NCI-H146 (cell line): ENCODE measurements at places on chromosomes 13 and 19.

GRCh38 chr13:99653526-99653925, 152.3 kb downstream of the TM9SF2 start:
- no peak for DNase-seq

GRCh38 chr13:24263632-24264031, 45.7 kb upstream of the C1QTNF9 start:
- DNase-seq = no peak

DNA sequence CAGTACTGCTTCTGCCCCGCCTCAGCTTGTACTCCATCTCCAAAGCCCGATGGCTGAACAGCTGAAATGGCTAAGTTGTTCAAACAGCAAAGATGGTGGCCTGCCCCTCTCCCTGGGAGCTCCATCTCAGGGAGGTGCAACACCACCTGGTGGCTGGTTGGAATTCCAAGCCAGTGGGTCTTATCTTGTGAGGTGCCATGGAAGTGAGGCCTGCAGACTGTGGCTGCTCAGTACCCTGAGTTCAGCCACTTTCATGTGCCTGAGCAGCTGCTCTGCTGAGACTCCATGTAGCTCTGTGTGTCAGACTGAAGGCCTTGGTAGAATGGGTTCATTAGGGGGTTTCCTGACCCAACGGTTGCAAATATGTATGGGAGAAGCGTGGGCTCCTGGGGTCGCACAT, 67.3 kb upstream of the SPRY2 start:
- DNase-seq = peak; percentile 46

DNA sequence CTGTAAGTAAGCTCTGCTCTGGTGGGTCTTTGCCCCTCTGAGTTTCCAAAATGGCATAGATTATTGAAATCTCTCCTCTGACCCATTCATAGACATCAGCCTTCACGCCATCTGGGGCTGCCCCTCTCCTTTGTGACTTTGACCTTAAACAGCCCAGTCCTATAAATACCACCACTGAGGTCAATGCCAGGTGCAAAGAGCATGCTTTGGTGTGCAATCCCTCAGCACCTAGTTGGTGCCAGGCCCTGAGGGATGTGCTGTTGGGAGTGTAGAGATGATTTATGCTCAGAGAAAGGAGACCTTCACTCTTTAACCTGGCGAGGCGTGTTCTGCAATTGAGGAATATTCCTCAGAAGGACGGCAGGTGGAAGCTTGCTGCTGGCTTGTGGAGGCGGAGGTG, 121.7 kb upstream of the TSHZ3 start:
- no peak for DNase-seq

- no peak for DNase-seq
Observed at GRCh38 chr19:1271528-1272422, 2.6 kb downstream of the CIRBP start.

DNA sequence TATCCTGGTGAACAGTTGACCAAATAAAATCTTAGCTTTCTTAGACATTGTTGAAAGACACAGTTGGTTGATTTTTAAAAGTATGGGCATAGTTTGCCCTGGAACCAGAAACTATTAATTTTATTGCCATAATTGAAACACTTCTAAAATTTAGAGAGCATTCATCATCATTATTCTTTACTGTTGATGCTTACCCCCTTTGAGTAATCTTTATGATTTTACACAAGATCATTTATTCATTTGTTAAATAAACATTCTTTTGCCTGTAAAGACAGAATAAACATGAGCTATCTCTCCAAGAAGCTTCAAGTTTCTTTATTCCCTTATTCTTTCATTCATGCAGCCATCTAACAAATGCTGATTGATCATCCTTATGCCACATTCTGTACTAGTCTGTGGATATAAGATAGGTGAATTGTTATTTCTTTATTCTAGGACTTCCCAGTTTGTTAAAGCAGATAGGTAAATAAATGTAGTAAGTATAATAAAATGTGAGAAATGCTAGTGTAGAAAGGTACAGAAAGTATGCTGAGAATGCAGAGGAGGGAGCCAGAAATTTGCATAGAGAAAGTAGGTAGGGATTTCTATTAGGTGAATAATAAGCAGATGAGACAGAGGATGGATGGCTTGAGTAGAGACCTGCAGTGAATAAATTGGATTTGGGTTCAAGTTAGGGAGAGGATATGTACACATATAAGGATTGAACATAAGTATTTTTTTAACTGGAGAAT, 8.2 kb downstream of the SERTM1 start:
- no peak for DNase-seq

DNA sequence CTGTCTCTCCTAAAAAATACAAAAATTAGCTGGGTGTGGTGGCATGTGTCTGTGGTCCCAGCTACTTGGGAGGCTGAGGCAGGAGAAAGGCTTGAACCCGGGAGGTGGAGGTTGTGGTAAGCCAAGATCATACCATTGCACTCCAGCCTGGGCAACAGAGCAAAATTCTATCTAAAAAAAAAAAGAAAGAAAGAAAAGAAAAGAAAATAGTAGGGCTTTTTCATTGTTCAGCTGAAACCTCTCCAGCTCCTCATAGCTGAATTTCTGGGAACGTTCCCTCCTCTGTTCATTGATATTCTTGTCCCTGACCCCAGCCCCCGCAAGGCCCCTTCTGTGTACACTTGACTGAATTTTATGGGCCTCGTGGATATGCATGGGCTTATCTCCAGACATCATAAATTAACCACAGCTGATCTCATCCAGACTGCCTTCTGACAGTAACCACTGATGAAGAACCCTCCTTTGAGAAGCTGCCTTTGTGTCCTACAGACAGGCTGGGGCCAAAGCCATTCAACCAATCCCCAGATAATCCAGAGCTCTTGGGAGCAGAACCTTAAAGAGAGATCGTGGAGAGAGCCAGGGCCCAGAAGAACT, at the start of gene ELSPBP1:
TSS of gene ELSPBP1 (plus strand) at position 424 of the 594 bp plus-strand sequence. CDS start 14,036 bp downstream, outside the sequence.
- DNase-seq = no peak

DNA sequence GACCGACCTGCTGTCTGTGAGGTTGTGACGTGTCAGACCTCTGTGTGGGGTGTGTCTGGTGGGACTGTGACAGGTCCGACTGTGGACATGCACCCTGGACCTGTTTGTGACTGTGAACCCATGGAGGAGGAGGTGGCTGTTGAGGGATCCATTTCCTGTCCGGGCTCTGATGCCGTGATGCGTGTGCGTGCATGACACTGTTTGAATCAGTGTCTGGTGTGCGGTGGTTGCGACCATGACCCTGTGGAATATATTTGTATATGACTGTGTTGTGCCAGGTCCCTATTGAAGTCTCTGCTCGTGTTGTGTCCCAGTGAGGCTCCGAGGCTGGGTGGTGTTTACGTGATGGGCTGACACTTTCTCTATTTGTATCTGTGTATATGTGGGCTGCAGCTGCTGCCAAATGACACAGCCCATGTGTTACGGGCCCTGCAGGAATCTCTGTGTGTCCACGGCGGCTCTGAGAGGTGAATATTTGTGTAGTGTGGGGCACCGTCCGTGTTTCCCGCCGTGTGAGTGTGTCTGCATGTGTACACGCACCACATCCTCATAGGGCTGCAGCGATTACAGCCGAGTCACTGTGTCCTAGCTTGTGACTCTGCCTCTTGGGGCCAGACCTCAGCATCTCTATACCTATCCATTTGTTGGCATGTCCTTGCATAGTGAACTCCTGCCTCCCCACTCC, 18.3 kb downstream of the CCDC97 start:
- DNase-seq = no peak

- peak; percentile 32 for DNase-seq
Observed at GRCh38 chr13:84380866-84381265, 498.6 kb upstream of the SLITRK1 start.

DNA sequence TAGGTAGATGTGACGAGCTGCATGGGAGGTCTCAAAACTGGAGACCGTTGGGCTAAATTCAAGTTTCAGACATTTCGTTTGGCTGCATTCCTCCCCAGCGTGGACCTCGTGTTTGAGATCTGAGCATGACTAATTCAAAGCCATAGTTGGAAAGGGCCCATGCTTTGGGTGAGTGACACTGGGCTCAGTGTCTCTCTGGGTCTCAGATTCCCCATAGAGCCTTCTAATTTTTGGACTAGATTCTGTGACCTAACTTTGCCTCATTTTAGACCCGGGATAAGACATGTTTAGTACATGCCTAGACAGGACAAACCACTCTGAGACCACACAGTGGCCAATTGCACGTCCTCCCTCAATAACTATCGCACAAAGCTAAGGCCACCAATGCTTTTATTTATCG, 16.6 kb downstream of the CKM start:
- DNase-seq = no peak

GRCh38 chr19:8259142-8259921, 48.8 kb downstream of the CD320 start:
- no peak for DNase-seq

DNA sequence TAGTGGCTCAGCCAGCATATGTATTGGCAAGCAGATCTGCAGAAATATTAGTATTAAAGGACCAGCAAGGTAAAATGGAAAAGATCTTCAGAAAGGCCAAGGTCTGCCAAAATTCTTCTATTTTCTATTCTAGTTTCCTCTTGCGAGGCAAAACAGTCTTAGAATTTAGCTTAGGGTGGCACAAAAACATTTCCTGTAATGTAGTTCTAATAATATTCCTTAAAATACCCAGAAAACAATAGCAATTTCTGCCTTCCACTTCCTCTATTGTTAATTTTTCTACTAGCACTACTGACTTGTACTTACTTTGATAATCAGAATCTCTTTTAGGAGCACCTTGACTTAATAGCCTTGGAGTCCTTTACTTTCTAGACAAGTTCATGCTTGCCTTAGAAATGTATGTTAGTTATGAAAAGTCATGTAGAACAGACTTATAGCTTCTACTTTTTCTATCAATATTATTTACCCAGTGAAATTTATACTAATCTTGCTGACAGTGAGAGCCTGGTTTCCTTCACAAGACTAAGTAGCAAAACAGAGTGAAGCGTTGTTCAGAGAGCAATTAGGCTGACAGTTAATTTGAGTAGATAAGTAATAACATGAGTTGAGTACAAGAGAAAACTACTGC, 23.9 kb upstream of the LPAR6 start:
- no peak for DNase-seq

DNA sequence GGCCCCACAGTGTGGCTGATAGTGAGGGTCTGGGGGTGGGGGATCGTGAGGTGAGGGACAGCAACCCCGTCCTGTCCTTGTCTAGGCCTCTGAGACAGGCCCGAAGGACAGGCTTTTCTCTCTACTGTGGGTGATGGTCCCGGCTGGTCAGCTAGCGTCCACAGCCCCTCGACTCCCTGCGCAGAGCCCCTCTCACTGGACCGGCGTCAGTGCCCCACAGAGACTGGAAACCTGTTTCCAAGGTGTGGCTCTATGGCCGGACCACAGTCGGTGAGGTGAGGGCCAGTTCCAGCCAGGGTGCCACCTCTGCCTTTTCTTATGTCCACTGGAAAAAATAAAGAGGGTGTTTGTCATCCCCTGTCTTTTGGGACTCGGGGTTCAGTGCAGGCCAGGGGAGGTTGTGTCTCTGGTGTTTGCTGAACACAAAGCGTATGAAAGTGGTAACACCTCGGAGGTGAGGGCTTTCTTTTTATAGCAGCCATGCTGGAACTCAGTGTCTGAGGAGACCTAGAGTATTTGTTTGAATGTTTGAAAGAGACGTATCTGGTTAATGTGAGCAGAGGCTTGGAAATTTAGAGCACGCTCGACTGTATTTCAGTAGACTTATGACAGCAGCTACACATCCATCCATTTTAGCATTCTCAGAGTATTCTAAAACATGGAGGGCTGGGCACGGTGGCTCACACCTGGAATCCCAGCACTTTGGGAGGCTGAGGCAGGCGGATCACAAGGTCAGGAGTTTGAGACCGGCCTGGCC, 22.8 kb downstream of the ATP11A start:
- DNase-seq = no peak

GRCh38 chr19:32296694-32297093, 48.7 kb upstream of the ZNF507 start:
- no peak for DNase-seq

GRCh38 chr19:43675269-43675879, 5.4 kb upstream of the PLAUR start:
- DNase-seq = no peak

DNA sequence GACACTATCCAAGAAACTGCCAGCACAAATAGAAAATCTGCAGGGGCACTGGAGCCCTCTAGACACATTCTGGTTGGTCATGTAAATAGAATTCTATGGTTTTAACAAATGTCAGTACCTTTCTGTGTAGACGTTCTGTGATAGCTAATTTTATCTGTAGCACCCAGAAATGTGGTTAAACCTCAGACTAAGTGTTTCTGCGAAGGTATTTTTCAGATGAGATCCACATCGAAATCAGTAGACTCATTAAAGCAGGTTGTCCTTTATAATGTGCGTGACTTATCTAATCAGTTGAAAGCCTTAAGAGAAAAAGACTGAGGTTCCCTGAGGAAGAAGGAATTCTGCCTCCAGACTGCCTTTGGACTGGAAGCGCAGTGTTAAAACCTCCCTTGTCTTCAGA, 922.9 kb downstream of the EFNB2 start:
- DNase-seq = no peak

DNA sequence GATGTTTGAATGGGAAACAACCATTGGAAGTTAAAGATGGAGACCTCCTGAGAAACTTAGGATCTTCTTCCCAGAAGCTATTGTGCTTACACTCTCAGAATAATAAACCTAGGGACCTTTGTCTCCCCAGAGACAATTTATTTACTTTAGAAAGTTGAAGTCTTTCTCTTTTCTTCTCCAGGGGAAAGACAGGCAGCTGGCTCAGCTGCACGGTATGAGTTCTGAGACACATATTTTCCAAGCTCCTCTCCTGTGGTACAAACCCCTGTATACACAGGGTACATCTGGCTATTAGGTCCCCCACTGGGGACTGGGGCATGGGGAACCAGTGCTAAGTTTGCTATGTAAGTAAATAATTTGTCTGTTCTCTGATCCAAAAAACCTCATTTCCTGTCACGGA, 67.5 kb upstream of the POSTN start:
- no peak for DNase-seq

GRCh38 chr13:98937911-98938381, 39.9 kb downstream of the DOCK9 start:
- DNase-seq = no peak

DNA sequence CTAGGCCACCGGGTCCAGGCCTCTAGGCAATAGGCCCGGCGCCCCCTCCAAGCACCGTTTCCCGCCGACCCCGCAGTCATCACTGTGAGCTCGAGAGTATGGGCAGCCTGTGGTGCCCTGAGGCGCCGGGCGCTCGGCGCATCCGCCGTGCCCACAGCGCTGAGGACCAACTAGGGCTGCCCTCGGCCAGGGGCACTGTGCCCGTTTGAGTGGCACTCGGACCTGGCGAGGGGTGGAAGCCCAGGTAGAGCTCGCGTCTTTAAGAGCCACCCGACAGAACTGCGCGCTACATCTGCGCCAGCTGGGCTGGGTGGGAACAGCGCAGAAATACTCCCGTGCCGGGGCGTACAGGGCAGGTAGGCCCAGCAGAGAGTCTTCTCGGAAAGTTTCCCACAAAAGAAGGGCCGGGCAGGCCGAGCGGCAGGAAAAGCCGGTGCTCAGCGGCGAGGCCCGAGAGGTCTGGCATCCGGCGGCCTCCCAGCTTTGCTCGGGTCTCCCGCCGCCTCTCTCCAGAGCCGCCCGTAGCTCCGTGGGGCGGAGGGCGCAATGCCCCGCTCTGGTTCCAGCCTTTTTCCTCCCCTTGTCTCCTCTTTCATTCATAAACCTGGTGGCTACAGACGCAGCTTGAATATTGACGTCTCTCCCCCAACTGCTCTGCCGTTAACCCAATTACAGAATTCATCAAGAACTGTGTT, 5.4 kb upstream of the SOX1 start:
- no peak for DNase-seq

GRCh38 chr19:9494096-9494495, 4.3 kb downstream of the ZNF560 start:
- DNase-seq = no peak

- DNase-seq = no peak
Observed at GRCh38 chr13:21040120-21040826, 21.1 kb downstream of the LATS2 start.

GRCh38 chr19:43934055-43934984, 762 bp downstream of the ZNF45 start:
- no peak for DNase-seq

GRCh38 chr19:41476583-41476982, 33.6 kb downstream of the ERICH4 start:
- DNase-seq = no peak
